Hematopoietic multipotent progenitor cell treated with erythropoietin and hydrocortisone succinate and interleukin-3 and kit ligand, for 8 days (in vitro differentiated cells): ENCODE measurements at places on chromosomes 2 and 18.

GRCh38 chr2:40090044-40090443 lies 311.0 kb upstream of the THUMPD2 start:
- no peak for DNase-seq

GRCh38 chr2:60628615-60629304 lies 75.3 kb upstream of the BCL11A start:
- DNase-seq: no peak

DNA sequence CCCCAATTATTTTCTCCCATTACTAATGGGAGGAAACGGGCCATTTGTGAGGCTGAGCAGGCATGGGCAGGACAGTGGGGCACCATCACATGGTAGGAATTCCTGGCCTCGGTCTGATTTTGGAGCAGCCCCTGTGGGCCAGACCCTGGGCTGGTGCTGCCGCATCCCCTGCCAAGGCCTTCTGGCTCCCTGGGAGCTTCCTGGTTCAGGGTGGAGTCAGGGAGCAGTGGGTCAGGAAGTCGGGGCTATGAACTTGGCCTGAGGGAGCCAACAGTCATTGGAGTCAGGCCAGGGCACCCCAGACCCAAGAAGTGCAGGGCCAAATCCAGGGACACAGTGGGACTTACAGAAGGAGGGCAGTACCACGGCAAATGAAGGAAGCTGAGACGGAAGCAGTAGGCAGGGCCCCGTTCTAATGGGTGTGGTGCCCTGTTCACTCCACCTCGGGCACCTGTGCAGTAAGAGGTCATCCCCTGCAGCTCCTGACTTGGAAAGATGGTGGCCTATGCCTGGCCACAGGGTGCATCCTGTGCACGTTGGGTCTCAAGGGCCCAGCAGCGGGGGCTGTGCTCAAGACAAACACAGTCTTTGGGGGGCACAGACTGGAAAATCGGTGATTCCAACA lies 328.1 kb downstream of the SMAD2 start:
- DNase-seq: no peak

DNA sequence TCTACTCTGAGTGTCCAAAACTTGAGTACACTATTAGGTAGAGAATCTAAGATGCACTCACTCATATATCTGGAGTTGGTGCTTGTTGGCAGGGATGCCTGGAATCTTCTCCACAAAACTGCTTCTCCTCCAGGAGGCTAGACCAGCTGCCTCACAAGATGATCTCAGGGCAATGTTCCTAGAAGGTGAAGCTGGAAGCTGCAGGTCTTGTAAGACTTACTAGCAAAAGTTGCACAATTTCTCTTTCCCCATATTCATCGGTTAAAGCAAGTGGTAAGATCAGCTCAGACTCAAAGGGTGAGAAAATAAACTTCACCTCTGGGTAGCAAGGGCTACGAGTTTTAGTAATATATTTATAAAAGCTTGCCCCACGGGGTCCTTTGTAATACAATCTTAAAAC lies 454.4 kb upstream of the ACVR2A start:
- no peak for DNase-seq

DNA sequence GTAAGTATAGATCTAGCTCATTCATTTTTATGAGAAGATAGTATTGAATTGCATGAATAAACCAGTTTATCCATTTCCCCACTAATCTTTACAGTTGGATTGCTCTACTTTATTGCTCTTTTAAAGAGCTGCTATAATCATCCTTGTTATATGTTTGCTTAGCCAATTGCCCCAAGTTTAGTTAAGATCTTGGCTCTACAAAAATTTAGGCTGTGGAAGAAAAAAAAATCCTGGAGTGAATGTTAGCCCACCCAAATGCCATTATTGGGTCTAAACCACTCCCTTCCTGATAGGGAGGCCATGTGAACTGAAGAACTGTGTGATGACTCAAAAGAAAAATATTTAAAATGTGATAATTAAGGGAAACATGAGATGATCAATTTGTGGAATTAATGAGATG lies 2.9 kb downstream of the ALS2 start:
- no peak for DNase-seq

DNA sequence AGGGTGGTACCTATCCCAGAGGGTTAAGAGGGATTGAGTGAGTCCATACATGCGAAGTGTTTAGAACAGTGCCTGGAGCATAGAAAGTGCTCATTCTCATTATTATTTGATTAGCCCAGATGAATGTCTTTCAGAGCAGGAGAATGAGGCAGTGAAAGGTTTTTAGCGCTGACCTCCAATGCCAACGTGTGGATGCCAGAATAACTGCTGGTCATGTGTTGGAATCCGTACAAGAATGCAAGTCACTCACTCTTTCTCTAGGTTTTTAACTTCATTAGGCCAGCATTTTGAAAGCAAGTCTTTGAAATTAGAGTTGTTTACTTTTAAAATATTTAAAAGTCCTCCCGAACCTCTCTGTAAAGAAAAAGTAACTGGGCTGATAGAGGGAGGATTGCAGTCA lies 374.2 kb downstream of the EN1 start:
- no peak for DNase-seq

GRCh38 chr2:176130957-176131847 lies 1.7 kb downstream of the HOXD8 start:
- DNase-seq: no peak

DNA sequence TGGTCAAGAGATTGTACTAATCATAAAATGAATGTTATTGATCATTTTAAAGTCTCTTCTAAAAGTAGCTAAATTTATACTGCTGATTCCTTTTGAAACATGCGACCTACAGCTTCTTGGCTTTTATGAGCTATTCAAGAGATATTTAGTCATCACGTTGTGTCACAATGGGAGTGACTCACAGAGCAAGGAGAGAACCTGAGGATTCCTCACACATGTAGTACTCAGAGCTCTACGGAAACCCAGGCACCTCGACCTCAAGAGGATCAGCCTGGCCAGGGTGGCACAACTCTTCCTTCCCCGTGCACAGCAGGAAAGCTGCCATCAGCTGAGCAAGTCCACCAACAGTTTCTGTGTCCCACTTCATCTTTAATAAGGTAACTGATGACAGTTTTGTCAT lies at the start of gene DHRS9:
Gene DHRS9, plus strand, starts transcription at position 223 of the 400 bp plus-strand sequence. CDS start 12,019 bp downstream, outside the sequence.
- DNase-seq: no peak
